ENCODE measurements at places on chromosomes 12 and 14. TPM values are rescaled to one million over a fixed set of nuclear protein-coding genes. Genes with fewer than 3 reads are reported as not detected.
A peak's percentile ranks its signal among the peaks of the same experiment; 100 is the strongest.

DNA sequence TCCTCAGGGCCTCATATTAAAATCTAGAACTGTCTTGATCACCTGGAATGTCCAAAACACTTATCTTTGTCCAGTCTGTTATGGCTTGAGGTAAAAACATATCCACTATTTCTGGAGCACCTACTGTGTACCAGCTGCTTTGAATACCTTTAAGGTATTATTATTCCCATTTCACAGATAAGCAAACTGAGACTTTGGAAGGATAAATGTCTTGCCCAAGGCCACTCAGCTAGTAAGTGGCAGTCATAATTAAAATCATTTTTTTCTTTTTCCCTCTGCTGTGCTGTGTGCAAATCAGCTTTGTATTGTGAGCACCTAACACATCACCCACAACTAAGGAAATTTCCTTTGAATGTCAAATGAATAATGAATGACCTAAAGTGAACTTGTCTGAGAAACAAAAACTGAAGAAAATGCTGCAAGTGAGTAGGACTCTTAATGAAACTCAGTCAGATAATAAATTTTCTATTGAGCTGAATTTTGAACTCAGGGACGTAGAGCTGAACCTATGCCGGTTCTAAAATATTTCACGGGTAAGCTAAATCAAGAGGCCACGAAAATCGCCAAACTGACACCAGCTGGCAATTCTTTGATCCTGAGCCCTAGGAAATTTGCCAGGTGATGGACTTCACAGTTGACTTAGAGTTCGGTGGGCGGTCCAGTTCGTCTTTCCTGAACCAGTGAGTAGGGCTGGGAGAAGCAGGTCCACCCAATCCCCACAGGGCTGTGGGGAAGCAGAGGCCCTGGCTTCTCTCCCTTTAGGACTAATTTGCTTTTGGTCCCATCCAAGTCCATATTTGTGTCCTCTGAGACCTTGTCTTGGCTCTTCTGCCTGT lies 159.7 kb upstream of the PWP1 start:
- DNase-seq: no peak

DNA sequence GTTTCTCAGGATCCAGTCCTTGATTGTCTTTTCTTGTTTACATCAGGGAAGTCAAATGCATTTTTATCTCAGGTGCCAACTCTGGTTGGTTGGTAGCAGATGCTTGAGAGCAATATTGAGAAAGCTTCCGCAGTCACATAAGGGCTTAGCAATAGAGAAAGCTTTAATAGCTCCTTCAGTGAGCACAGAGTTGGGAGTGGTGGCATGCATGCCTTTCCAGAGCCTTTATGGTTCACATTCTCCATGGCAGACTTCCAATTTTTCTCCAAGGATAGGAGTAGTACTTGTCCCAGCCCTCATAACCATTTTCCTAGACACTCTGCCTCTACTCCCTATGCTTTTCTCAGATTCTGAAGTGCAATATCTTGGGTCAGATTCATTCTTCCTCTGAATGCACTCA lies 280.4 kb downstream of the AEBP2 start:
- DNase-seq: no peak

GPR84 gene
- not detected for total RNA-seq

- DNase-seq: no peak
These were observed 17.9 kb upstream of the CNIH1 start for GRCh38 chr14:54459106-54459505.

HCAR3 gene
- total RNA-seq: not detected

DNA sequence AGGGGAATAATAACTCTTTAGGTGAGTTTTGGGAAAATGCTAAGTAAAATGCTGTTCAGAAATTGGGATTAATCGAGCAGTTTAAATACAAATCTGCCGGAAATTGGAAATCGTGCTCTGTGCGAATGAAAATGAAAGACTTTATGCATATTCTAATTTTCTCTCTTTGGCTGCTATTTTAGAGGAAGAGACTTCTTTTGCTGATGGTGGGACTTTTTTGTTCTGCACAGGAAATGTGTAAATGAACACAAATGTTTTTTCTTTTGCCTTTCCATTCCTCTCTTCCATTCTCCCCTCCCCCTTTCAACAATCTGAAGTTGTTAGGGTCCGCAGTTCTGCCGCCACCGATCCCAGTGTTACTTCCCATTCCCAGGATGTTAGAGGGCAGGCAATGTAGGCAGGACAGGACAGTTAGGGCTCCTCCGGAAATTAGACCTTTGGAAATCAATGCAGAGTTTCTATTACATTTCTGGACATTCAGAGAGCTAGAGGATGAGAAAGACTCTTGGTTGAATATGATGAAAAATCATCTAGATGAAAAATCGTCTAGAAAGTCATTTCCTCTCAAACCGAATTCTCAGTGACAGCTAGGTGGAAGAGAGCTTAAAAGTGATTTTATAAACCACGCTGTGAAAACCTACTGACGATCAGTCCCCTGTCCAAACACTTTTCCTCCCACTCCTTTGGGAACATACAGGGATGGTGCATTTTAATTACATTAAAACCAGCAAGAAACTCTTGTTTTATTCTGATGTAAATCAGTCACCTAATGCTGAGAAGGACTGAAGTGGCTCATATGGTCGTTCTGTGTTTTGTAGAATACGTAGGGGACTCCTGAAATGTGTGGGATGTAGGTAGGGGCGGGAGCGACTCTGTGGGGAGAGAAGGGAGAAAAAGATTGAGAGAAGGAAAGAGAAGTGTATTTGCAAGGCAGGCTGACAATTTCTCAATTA lies 17.8 kb downstream of the FOXG1 start:
- peak; percentile 37 for DNase-seq

DNA sequence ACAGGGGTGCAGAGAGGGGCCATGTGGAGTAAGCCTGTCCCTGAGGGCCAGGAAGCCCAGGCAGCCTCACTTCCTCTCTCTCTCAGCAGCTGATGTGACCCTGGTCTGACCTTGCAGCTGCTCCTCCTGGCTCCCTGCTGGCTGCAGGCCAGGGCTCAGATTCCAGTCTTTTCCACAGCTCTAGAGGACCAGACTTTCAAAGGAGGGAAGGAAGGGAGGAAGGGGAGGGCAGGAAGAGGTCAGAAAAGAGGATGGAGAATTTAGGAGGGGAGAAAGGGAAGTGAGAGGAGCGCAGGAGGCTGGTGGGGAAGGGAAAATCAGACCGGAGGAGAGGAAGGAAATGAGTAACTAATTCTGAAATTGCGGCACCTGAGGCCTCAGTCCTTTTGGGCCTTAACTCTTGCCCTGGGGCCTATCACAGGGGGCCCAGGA lies 40.9 kb upstream of the VASH1 start:
- peak; percentile 38 for DNase-seq

DNA sequence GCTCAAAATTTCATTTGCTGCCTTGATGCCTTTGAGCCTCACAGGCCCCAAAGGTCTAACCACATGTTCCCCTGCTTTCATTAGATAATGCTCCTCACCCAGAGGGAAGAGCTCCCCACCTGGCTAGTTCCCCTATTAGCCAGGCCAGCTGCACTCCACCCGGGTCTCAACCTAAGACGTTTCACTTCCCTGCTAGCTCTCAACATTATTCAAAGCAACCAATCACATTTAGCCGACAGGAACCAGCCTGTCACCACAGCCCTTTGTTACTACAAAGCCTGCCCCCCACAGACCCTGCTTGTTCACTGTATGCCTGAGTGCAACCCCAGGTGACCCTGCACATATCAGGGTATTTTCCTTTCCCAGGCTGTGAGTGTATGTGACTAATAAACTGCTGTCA lies 78.6 kb downstream of the SLC15A5 start:
- DNase-seq: no peak

DNA sequence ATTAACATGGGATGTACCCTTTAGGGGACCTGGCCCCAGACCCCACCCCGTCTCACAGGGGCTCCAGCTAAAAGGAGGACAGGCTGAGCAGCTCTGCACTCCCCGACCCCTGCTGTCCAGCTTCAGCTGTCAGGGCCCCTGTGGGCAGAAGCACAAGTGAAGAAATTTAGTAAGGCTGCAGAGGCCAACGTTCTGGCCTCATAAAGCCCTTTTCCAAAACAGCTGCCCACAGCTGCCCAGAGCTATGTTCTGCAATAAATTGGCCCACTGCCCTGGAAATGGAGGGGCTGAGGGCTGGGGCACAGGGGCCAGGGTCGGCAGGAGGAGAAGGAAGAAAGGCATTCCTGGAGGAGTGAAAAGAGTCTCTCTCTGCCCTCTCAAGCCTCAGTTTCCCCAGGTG lies 357.1 kb downstream of the BCL11B start:
- DNase-seq: no peak

GRCh38 chr14:100606687-100607610 lies 19.7 kb upstream of the BEGAIN start:
- no peak for DNase-seq

- DNase-seq: no peak
These were observed 5.5 kb upstream of the CCDC85C start for GRCh38 chr14:99609245-99610170.

DNA sequence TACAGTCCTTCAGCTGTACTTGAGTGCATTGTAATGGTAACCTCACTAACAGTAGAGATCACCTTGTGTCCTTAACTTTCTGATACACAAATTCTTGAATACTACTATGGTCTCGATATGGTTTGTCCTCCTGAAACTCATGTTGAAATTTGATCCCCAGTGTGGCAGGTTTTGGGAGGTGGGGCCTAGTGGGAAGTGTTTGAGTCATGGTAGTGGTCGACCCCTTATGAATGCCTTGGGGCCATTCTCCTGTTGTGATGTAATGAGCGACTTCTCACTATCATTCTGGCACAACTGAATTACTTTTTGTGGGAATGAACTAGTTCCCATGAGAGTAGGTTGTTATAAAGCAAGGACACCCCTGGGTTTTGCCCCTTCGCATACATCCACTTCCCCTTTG lies 52.3 kb downstream of the IPO8 start:
- DNase-seq: peak; percentile 24

- peak; percentile 86 for DNase-seq
These were observed 31.5 kb upstream of the CCT2 start for GRCh38 chr12:69553628-69554248.

DNA sequence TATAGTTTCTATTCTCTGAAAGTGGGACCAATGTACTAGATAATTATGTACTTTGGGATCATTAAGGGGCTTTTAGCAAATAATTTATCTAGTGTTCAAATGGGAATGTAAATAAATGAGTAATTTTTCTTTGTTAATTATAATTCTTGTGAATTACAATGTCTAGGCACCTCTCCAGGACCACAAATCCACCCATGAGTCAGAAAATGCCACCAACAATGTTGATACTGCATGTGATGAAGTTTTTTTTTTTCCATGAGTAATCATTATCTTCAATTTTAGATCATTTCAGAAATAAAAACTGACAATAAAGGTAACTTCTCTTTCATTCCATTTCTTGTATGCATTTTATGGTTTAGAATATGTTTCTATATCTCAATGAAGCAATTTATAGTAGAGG lies 470.3 kb downstream of the VRK1 start:
- DNase-seq: peak; percentile 36

DNA sequence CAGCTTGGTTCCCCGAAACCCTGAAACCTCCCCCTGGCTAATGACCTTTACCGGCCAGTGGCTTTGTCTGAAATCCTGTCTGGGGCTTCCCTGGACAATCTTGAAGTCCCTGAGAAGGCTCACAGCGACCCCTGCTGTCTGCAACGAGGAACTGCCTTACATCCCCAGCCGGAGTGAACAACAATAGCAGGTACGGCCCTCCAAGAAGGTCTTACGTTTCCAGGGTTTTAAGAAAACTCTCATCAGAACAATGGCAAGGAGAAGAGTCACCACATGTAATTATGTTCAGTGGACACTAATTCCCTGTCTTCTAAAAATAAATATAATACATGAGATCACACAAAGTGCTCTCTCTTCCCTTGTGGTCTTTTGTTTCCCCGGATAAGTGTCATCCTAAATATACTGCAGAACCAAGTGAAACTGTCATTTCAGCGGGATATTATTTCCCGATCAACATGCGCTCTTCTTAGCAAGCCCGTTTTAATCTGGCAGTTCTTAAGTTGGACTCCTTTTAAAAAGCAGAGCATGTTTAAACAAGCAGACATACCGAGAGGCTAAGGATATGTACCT lies 53.3 kb downstream of the RBM19 start:
- DNase-seq: peak; percentile 46
